ENCODE measurements at places on chromosomes 1 and 21.

DNA sequence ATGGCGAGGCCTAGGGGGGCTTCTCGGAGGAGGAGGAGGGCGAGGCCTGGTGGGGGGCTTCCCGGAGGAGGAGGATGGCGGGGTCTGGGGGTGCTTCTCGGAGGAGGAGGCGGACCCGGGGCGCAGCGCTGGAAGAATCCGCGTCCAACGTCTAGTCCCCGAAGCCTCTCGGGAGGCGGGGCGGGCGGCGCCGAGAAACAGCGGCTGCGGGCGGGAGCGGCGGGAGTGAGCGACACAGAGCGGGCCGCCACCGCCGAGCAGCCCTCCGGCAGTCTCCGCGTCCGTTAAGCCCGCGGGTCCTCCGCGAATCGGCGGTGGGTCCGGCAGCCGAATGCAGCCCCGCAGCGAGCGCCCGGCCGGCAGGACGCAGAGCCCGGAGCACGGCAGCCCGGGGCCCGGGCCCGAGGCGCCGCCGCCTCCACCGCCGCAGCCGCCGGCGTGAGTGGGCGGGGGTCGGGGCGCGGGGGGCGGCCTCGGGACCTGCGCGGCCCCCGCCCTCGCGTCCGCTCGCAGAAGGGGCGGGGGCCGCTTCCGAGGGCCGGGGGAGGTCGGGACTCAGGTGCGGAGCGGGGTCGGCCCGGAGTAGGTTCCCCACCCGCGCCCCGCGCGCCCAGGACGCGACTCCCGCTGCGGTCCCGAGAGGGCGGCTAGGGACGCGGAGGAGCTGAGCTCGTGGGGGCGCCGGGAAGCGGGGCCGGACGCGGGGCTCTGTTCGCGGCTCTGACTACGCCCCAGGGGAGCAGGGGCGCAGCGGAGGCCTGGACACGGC lies at the start of gene KLHL17:
KLHL17 (plus strand) TSS at position 222 of the 769 bp plus-strand sequence; CDS start at position 332, 110 bp downstream.
- peak; percentile 89 for DNase-seq

GRCh38 chr1:6989212-6990159 lies 204.2 kb downstream of the CAMTA1 start:
- no peak for DNase-seq

DNA sequence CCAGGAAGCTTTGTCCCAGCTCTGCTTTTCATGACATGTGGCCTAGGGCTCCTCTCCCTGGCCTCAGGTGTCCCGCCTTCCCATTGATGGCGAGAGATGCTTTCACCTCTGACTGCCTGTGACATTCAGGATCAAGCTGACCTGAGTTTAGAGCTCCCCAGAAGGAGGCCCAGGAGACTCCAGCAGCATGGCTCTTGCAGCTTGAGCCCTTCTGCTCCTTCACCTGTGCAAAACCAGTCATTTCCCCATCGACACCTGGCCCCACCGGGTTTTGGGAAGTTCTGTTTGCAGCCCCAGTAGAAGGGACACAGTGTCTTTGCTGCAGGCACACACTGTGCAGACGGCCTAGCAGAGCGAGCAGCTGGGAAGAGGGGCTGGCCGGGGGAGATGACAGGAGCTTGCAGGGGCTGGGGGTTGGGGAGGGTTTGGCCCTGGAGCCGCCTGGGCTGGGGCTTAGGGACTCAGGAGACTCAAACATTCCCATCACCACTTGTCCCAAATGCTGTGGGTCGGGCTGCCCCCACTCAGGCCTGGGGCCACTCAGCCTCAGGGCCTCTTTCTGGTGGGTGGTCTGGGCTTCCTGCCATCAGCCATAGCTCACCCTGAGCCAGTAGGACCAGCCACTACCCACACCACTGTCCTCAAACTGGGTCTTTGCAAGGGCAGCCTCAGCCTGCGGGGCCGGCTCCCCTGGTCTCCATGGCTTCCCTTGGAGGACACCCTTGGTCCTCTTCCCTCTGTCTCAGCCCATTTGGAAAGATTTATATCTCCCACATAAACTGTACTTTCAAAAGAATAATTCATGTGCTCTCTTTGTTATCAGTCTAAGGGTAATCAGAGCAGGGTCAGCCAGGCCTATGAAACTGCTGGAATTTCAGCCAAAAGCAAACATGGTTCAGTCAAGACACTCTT lies 3.8 kb upstream of the EDN2 start:
- DNase-seq: no peak

DNA sequence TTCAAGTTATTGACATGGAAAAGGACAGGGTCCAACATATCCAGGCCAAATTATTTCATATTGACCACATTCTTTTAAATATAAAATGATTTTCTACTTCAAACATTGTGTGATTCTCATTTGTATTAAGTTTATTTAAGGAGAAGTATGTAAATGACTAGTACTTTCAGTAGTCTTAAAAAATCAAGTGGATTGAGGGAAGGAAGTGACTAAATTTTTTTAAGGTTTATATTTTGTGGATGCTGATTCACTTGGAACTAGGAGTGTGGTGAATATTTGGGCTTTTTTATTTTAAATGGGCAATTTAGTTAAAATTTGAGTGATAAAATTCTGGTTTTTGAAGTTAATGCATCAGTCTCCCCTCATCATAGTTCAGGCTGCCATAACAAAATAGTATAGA lies 10.1 kb downstream of the PRRC2C start:
- no peak for DNase-seq

GRCh38 chr1:172976222-172977041 lies 74.3 kb downstream of the TNFSF18 start:
- peak; percentile 92 for DNase-seq

- no peak for DNase-seq
Observed at GRCh38 chr1:45530632-45531135, 9.0 kb upstream of the PRDX1 start.

- DNase-seq: no peak
Observed at GRCh38 chr1:224785622-224786021, 143.9 kb upstream of the DNAH14 start.

DNA sequence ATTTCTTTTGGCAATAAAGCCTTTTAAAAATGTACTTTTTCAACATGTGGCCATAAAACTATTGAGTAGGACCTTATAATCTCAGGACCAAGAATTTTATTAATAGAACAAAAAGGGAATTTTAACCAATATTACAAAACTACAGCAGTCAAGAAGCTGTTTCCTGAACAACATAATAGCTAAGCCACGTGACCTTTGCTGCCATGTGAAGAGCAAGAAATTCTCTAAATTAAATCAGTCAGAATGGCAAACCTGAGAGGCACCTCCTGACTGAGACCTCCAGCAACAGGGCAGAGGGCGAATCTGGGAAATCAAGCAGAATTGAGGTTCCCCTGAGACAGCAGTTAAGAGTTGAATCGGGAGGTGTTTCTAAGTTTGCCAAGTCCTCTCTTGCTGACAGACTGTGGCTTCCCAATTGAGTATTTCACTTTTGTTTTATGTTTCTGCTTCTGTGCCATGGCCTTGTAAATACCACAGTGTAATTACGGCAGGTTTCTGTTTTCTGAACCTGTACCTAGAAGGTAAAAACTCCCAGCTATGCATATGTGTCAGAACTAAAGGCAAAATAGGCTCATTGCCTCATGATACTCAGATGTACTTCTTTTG lies 358.4 kb downstream of the NTNG1 start:
- no peak for DNase-seq

- DNase-seq: no peak
Observed at GRCh38 chr21:43689556-43690337, 29.2 kb upstream of the PDXK start.

- no peak for DNase-seq
Observed at GRCh38 chr1:79325705-79326104, 319.2 kb upstream of the ADGRL4 start.

DNA sequence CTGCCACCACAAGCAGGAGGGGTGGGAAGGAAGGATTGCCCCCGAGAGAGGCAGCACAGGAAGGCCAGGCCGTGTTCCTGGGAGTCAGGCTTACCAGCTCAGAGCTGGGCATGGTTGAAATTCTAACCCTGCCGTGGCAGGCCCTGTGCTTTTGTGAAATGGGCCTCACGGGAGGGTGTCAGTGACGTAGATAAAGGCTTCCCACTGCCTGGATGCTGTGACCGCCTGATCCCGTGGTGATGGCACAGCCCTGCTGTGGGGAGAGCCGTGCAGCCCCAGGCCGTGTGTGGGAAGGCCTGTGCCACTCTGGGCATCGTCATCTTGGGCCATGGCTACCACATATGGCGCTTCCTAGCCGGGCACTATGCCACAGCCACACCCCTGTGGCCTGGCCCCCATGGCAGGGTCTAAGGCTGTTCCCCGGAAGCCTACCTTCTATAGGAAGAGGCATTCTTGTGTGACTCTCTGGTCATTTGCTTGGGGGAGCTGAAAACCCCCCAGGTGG lies 161.3 kb downstream of the PCBP3 start:
- no peak for DNase-seq

GRCh38 chr1:153337980-153338853 lies 10.4 kb downstream of the PGLYRP4 start:
- no peak for DNase-seq

- DNase-seq: peak; percentile 14
Observed at GRCh38 chr1:74726063-74726462, 6.8 kb downstream of the CRYZ start.

GRCh38 chr1:182770232-182770631 lies 19.3 kb upstream of the NPL start:
- DNase-seq: no peak
